H9 (cell line): ENCODE measurements at places on chromosomes 6 and 20. TPM values are rescaled to one million over a fixed set of nuclear protein-coding genes. Genes with fewer than 3 reads are reported as not detected.

Gene MOXD1
- total RNA-seq: 2.3 and 2.5 TPM in 2 replicates

Gene NNAT
- total RNA-seq: 42.5 and 43.1 TPM in 2 replicates

Gene GPLD1
- total RNA-seq: 7.5 and 8.0 TPM in 2 replicates

- H3K27ac ChIP-seq: no peak overlapping the region
- H3K27me3 ChIP-seq: no peaks in the 10 kb centered on the region
- H3K36me3 ChIP-seq: no peaks in the 10 kb centered on the region
- no peak for DNase-seq
- H3K4me1 ChIP-seq: peaks cover 6% of the 10 kb centered on the region; the same call in 1 of the 2 replicates
Measured at GRCh38 chr6:157376706-157377230, 4.2 kb upstream of the ZDHHC14 start.

DNA sequence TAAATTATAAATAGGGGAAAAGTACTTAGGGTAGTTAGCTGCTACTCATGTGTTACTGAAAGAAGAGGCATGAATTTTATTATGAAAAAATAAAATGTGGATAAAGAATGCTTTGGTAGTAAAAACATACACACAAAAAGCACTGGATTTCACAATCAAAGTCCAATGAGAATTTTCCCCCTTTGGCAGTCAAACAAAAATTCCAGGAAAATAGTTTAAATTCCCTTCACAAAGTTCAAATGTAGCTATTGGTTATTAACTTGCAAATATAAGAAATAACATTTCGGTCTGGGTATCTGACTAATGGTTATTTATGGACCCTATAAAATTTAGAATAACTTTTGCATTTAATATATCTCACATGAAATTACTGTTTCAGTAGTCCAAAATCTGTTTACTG is 210.4 kb downstream of the FOXC1 start:
- H3K36me3 ChIP-seq: no peaks in the 10 kb centered on the region
- H3K4me3 ChIP-seq: no peak overlapping the region
- H3K4me1 ChIP-seq: no peaks in the 10 kb centered on the region; the same call in 1 of the 2 replicates
- DNase-seq: no peak
- H3K27me3 ChIP-seq: no peaks in the 10 kb centered on the region

- DNase-seq: no peak
- H3K4me1 ChIP-seq: no peaks in the 10 kb centered on the region; the same call in 1 of the 2 replicates
- no peak overlapping the region for H3K27ac ChIP-seq
- no peaks in the 10 kb centered on the region for H3K27me3 ChIP-seq
- H3K4me3 ChIP-seq: no peak overlapping the region
Measured at GRCh38 chr6:141783585-141783984, 349.1 kb upstream of the GJE1 start.

DNA sequence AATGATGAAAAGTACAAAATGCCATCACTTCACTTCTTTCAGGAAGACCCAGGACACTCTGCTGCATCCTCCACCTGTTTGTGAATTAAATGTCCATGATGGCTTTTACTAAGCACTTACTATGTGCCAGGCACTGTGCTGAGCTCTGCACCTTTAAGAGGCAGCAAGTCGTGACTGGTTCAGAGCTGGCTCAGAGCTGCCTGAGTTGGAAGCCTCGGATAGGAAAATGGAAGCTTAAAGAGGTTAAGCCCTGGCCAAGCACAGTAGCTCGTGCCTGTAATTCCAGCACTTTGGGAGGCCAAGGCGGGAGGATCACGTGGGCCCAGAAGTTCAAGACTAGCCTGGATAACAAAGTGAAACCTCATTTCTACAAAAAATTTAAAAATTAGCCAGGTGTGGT is 95.6 kb downstream of the SNX5 start:
- no peak overlapping the region for H3K4me3 ChIP-seq
- no peak for DNase-seq

GRCh38 chr6:111573892-111574797 is 31.5 kb downstream of the TRAF3IP2 start:
- H3K4me1 ChIP-seq: peaks cover 2% of the 10 kb centered on the region; the same call in 1 of the 2 replicates
- no peak for DNase-seq
- H3K36me3 ChIP-seq: peaks cover 3% of the 10 kb centered on the region
- no peaks in the 10 kb centered on the region for H3K27me3 ChIP-seq
- H3K27ac ChIP-seq: no peak overlapping the region

DNA sequence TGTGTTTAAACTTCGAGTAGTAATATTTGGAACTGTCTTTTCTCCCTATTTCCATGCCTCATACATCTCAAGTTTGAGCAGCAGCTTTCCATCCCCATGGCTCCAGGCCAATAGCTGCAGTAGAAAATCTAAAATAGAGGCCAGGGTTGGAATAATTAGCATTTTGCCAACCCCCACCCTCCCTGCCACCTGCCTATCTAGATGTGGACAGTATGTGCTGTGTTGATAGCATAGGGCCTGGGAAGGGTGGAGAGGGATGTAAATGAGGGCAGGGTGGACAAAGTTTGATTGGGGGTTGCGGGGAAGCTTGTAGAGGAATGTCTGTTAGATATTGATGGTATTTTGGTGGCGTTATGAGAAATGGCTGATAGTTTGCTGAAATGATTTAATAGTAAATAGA is 5.6 kb downstream of the TOP1 start:
- peaks cover 9% of the 10 kb centered on the region for H3K4me1 ChIP-seq
- H3K27me3 ChIP-seq: peaks cover 9% of the 10 kb centered on the region; the same call in 1 of the 2 replicates
- no peak overlapping the region for H3K27ac ChIP-seq
- peaks cover 50% of the 10 kb centered on the region for H3K36me3 ChIP-seq

DNA sequence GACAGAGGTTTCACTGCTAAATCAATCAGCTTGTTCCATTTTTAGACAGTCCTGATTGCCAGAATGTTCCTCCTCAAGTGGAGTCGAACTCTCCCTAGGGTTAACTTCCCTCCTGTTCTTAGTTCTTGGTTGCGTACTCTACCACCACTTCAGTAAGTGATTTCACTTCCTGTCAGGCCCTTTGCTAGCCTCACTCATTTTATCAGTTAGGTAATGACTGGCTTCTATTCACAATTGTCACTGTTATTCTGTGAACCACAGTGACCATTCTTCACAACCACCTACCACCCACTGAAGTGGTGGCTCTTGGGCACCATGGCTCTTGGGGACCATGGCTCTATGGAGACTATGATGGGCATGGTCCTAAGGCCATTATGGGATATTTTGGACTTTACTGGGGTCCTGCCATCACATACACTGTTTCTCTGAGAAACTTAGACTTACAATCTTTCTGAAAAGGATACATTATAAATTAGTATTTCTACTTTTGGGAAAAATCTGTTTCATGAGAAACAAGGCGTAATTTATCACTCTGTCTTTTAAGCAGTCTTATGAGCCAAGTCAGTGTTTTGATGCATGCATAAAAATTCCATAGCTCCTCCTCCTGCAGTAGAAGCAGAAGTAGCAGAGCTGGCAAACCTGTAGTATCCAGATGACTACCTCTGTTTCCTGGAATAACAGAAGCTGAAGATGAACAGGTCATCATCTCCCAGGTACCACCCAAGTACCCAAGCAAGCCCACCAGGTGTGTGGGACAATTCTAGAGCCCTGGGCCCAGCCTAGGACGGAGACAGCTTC is 66.3 kb downstream of the ATXN1 start:
- no peak overlapping the region for H3K27ac ChIP-seq
- no peaks in the 10 kb centered on the region for H3K27me3 ChIP-seq
- peaks cover 2% of the 10 kb centered on the region; the same call in 1 of the 2 replicates for H3K4me1 ChIP-seq
- DNase-seq: no peak

DNA sequence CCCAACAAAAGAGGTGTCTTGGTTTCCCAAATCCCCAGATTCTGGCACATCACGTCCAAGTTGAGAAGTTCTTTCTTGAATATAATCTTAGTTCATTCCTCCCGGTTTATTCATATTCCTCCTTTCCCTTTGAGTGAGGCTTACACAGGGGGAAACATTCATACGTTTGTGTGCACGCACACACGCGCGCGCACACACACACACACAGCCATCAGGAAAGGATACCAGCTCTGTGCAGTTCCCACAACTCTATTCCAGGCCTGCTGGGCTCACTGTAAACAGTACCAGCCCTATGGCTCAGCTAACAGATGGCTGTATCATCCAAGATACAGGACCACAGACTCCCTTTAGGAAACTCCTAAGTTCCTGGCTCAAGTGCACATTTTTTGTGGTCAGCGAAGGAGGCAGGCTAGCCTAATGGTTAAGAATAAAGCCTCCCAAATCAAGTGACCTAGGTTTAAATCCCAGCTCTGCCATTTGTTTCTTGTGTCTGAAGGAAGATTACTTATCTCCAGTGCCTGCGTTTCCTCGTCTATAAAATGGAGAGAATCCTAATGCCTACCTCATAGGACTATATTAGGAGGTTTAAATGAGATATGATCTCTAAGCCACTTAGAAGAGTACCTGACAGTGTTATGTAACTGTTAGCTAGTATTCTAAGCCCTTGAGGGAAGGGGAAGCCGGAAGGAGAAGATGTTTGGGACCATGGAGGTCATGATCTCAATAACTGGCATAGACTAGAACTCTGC is 3.7 kb upstream of the TAF8 start:
- H3K27ac ChIP-seq: no peak overlapping the region
- H3K36me3 ChIP-seq: peaks cover 2% of the 10 kb centered on the region
- H3K27me3 ChIP-seq: peaks cover 46% of the 10 kb centered on the region
- peaks cover 3% of the 10 kb centered on the region; the same call in 1 of the 2 replicates for H3K4me1 ChIP-seq
- no peak for DNase-seq
